ENCODE measurements at places on chromosomes 13 and 19.

- DNase-seq: peak; percentile 62
Measured at GRCh38 chr19:41934849-41935374, 6.7 kb upstream of the ERFL start.

DNA sequence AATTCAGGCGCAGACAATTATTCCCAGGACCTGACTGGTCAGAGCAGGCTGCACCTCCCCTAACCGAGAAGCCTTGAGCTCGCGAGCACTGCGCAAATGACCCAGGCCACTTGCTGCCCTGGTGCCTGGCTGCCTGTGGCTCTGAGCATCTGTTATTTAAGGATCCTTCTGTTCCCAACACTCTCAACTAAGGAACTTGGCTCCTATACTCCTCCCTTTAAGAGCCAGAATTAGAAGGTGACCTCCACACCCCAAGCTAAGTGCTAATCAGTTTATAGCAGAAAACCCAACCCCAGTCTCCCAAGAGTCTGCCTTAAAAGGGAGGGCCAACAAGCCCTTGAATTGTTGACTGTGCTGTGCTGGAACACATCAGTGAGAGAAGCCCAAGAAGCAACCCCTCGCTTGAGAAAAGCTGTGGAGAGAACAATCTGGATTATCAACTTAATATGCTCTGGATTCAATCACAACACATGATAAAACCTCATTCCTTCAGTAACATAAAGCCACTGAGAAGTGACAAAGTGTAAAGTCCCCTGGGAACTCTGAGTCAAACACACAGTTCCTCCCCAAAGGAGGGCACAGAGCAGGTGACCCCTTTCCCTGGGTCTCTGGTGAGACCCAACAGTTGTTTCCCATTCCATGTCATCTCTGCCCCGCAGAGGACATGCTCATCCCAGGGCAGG is 14.6 kb downstream of the AKAP8L start:
- DNase-seq: no peak

- no peak for DNase-seq
Measured at GRCh38 chr13:108834193-108834592, 204.8 kb downstream of the MYO16 start.

DNA sequence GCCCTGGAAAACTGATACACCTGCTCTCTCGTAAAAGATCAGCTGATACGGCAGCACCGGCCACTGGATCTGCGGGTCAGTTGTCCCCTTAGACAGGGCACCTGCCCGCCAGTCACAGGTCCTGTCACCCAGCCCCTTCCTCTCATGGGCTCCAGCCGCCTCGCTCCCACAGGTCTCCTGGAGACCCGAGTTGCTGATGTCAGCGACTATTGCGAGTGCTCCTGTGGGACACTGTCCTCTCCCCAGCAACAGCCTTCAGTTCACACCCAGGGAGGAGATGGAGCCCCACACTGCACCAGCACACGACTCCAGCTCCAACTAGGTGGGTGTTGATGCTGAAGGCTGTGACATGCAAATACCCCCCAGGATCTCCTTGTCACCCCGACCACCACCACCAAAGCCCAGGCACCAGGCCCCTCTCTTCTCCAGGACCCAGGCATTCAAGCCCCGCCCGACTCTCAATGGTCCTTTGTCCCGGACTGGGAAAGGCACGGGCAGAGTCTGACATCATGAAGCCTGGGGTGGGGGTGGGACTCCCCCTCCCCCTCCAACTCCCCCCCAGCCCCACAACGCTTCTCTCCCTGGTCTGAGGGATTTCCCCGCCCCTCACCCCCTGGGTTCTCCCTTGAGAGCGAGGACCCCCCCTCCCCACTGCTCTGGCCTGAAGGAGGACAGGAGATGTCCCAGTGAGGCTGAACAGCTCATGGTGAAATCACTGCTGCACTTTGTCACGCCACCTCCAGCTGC is 1.4 kb upstream of the MAG start:
- no peak for DNase-seq

GRCh38 chr13:60282186-60282585 is 114.8 kb upstream of the TDRD3 start:
- no peak for DNase-seq

- no peak for DNase-seq
Measured at GRCh38 chr13:43061496-43062280, 38.3 kb downstream of the DNAJC15 start.

- DNase-seq: no peak
Measured at GRCh38 chr13:91644806-91645205, 246.4 kb downstream of the GPC5 start.

Measured in NCI-H460 (cell line).